ENCODE measurements at places on chromosomes 4 and X.

GRCh38 chr4:166981847-166982246 lies 252.4 kb downstream of the SPOCK3 start:
- DNase-seq = no peak

DNA sequence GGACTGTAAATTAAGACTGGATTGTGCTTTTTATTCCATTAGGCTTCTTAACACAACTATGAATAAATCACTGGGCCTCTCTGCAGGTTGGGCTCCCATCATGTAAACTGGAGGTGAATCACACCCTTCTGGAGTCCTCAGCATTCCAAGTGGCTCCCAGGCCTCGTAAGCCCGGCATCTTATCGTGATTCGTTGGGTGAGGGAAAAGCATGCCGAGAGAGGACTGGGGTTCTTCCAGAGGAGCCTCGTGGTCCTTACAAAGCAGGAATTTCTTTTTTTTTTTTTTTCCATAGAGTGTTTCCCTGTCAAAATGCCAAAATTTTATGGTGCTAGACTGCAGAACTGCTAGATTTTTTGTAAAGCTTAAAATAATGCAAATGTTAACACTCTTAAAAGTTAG lies 20.0 kb downstream of the CLDN22 start:
- DNase-seq = peak; percentile 7

GRCh38 chrX:151929126-151929525 lies 16.4 kb downstream of the MAGEA4 start:
- peak; percentile 38 for DNase-seq

DNA sequence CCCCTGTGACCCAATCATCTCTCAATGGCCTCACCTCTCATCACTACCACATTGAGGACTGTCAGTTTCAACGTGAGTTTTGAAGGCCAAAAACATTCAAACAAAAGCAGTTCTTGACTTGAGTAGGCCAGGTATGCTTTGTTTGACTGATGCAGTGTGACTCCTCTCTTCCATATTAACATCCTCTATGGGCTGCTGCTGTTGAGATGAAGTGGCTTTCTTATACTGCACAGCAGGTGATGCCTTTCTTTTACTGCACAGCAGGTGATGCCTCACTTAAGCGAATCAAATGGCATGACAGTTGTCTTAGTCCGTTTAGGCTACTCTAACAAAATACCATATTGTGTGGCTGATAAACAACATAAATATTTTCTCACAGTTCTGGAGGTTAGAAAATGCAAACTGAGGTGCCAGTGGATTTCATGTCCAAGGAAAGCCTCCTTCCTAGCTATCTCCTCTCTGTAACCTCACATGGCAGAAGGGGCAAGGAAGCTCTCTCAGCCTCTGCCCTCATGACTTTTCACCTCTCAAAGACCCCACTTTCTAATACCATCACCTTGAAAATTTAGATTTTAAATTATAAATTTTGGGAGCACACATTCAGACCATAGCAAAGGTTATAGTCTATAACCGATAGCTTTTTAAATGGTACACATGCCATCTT lies 2267.9 kb upstream of the AGA start:
- no peak for DNase-seq

DNA sequence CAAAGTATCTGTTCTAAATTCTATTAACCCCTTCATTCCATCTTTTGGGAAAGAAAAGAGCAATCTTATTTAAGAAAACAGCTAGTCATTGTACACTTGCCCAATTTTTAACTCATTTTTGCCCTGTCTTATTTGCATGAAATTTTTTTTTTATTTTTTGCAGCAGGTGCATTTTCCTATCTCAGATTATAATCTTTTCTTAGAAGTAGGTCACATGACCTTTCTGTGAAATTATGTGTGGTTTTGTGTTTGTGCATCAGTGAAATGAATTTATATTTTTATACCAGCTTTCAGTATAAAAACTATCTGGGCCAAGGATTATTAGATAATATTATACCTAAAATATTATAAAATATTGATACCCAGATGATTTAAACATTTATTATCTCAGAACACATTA lies 145.6 kb downstream of the INPP4B start:
- no peak for DNase-seq

DNA sequence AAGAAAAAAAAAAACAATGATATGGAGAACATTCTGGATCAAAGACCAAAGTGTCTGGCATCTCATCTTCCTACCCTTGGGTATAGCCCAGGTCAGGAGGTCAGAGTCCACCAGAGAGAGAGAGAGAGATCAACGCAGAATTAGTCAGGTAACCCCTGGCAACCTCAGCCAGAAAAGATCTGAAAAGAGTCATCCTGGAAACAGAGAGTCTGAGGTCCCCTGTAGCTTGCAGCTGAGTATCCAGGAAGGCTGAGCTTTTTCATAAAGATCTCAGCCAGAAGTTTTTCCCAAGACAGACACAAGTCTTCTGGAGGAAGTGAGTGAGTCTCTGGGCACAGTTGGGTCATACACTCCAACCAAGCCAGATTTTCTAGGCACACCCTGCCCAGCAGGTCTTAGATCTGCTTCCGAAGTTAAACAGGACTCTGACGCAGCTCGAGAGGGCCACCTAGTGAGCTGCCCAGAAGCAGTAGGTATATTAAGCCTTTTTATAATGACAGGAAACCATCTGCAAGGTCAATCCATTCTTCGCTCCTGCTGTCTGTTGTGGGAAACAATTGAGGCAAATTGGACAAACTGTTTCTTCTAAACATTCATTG lies 35.7 kb downstream of the ACE2 start:
- DNase-seq = peak; percentile 43

DNA sequence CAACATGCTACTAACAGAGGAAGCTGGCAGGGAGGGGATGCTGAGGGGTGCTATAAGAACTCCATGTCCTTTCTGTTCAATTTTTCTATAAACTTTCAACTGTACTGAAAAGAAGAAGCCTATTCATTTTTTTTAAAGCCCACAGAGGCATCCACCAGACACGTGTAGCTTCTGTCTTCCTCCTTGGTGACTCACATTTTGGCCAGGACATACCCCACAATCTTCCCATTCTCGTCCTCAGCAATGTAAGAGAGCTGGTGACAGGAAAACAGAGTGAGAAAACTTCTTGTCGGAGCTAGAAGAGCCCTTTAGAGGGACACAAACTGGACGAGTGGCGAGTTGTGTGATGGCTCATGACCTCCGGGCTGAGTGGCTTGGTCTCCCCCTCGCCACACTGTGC lies 1.1 kb downstream of the NAA10 start:
- DNase-seq = peak; percentile 44

GRCh38 chrX:13147733-13148132 lies 103.3 kb upstream of the FAM9C start:
- DNase-seq = no peak

DNA sequence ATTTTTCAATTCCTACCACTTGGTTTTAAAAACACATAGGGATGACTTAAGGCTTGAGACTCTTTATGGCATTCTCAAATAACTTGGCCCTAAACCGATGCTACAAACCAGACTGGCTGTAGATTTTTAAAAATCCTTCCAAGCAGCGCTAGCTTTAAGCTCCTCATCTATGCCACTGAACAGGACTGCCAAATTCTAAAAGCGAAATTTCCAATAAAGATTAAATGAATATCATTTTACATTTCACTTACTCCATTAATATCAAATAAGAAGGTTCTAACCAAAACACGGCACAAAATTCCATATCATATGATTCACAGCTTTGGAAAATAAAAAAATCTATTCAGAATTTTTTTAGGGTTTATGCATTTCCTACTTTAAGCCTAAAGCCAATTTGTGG lies 134.2 kb downstream of the FANCB start:
- peak; percentile 60 for DNase-seq

DNA sequence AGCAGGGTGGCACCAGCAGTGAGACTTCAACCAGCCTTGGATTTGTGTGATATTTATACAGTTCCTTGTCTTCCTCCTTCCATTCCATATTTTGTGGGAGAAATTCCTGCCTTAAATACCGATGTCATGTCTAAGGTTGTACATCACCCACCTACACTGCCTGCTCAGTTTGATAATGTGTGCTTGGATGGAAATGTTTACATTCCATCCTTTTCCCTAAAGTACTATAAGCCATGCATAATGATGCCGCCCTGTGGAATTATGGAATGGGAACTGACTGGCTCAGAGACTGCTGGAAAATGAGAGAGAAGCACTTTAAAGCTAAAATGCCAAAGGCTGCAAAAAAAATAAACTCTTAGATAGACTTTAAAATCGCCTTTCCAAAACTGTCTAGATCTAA lies 11.3 kb upstream of the GLUD2 start:
- peak; percentile 2 for DNase-seq

GRCh38 chr4:78742300-78742699 lies 33.9 kb upstream of the BMP2K start:
- no peak for DNase-seq

GRCh38 chr4:53721263-53721662 lies 130.0 kb upstream of the LNX1 start:
- no peak for DNase-seq

DNA sequence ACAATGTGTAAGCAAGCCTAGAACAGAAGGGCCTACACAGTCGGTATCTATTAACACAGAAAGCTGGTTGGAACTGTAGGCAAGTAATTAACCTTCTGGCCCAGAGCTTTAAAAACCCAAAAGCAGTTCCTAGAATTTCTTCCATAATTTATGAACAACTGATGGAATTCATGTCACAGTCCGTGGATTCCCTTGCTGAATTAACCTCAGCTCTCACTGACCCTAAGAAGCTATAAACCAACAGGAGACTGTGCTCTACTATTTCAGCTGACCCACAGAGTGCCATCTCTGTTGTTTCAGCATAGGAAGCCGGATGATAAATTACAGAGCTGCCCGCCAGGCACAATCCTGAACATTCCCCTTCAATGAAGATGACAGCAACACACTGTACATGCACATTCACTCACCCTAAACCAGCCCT lies 157.3 kb downstream of the PRDM5 start:
- DNase-seq = no peak

- DNase-seq = no peak
These were observed 125.1 kb upstream of the PSAPL1 start for GRCh38 chr4:7559741-7560395.

- no peak for DNase-seq
These were observed 122.2 kb upstream of the PDE5A start for GRCh38 chr4:119750771-119751170.

GRCh38 chr4:75696071-75696470 lies 22.9 kb upstream of the G3BP2 start:
- DNase-seq = no peak

DNA sequence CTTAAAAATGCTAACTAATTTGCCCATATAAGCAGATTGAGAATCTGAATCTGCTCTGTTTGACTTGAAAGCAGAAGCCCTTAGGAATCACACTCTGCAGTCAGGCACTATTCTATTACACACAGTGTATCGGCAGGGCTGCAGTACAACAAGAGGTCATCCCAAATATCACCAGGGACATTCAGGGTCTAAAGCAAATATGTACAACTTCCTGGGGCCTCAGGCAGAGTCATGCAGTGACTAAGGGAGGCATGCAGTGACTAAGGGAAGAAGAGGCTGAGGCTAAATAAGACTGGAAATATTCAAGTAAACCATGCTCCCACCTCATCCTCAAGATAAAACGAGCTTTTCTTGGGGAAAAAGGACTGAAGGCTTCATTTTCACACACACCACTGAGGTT lies 20.9 kb downstream of the MAPK10 start:
- peak; percentile 84 for DNase-seq

DNA sequence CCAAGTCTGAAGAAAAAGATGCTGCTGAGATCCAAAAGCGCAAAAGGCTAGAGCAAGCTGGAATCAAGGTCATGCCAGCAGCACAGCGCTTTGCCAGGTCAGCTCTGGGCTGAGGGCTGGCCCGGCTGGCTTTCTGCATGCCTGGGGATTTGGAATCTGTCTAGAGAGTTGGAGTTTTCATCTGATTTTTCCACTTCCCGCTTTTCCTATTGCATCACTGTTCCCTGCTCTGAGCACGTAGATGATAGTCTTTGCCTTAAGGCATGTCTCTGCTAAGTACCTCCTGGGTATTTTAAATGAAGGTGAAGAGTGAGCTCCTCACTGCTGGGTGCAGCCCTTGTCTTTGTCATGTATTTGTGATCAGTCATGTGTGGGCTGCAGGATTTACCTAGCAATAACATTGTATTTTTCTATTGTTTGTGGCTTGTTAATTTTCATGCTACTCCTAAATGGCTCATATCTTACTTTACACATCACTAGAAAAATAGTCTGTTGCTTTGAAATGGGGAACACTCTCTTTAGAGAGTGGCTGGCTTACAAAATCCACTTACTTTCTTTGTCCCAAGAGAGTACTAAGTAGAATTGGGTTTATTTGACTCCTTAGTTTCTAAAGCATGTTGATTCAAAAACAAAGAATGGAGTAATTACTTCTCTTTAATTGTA lies 82.8 kb downstream of the LIMCH1 start:
- DNase-seq = no peak

DNA sequence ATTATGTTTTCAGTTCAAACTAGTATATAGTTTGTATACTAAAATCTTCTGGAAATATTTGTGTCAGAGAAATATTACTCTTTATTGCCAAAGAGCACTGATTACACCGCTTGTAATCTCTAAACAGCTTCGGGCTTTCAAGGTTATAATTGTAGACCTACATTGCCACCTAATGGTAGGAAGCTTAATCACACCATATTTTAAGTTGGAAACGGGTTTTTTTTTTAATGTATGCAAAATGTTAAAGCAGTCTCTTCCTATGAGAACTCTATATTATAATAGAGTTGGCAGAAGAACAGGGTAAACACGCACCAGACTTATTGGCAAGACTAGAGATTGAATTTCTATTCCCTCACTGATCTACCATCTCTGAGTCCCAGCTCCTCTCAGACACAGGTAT lies 19.5 kb upstream of the NFXL1 start:
- peak; percentile 60 for DNase-seq

DNA sequence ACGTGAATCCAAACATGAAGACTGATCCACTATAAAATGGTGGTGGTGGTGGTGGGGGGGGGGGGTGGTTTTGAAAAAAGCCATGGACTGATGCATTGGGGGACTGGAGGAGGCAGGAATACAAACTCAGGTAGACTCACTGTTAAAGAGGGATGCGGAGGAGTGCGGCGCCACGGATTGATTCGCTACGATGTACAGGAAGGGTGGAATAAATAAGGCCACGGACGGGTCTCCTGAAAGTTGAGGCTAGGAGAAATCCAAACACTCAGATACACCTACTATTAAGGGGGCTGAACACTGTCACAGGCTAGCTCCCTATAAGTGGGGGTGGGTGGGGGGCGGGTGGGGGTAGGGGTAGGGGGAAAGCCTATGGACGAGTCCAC lies 591 bp downstream of the ELK1 start:
- DNase-seq = no peak

DNA sequence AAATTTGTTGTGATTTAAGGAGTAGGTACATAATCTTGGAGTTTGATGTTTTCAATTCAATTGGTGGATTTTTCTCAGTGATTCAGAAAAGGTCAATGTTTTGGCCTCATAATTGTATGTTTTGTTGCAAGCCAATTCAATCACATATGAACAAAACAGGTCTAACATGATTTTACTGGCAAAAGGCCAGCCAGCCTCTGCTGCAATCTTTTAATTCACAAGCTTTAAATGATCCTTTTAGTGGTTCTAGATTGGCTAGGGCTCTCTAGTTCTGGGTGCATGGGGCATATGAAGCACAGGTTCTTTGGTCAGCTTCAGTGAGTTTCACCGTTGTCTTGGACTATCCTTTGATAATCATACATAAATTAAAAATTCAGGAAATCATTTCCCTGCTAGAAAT lies 19.2 kb upstream of the SLC6A14 start:
- no peak for DNase-seq

Data from fibroblast of skin of scalp (primary cell).